ENCODE measurements at places on chromosomes 12 and 14.

DNA sequence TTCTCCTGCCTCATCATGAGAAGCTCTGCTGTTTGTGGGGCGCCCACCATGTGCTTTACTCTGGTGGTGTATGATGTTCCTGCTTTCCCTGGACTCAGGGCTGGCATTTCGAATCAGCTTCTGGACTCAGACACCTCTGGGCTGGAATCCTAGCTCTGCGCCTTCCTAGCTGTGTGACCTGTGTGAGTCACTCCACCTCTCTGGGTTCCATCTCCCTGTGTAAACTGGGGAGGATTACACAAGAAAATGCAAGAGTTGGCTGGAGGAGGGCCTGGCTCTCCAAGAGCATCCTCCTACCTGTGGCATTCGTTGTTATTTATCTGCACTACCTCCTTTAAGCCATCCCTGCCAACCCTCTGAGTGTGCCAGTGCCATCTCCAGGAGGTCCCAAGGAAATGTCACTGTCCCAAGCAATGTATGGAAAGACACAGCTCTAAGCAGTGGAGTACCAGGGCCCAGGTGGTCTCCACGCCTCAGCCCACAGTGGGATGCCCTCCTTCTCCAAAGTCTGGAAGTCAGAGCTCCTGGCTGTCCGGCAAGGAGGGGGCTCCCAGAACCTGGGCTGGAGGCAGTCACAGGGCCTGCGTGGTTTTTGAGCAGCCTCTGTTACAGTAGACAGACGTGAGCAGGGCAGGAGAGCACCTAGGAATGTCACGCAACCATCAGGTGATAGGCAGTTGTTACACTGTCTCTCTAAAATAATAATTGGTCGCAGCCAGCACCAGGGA is 7.3 kb upstream of the TNFAIP2 start:
- peak; percentile 24 for DNase-seq

DNA sequence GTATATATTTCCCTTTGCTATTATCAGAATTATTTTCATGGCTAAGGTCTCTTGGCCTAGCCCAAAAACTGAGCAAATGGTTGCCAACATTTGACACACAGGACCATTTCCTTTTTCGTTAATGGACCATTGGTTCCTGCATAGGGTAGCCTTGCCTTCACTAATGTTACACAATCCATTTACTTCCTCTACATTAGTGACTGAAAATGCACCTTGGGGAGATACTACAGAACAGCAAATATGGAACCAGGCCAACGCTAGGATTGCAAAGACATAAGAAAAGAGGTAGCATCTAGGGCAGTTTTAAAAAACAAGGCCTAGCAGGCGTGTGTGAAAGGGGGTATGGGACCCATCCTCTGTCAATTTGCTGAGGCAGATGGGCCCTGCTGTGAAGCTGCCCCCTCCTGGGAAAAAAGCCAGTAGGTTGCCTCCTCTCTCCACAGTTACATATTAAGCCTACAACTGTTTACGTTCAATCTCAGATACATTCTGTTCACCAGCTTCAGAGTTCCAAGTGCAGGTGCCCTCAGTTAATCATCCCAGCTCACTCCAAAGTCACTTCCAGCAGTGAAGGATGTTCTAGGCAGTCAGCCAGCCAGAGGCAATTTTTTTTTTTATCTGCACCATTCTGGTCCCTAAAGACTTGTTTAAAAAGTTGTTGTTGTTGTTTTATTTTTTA is 15.0 kb downstream of the AQP6 start:
- no peak for DNase-seq

- DNase-seq, result no peak
Observed at GRCh38 chr12:54299515-54300224, 1.1 kb downstream of the NFE2 start.

DNA sequence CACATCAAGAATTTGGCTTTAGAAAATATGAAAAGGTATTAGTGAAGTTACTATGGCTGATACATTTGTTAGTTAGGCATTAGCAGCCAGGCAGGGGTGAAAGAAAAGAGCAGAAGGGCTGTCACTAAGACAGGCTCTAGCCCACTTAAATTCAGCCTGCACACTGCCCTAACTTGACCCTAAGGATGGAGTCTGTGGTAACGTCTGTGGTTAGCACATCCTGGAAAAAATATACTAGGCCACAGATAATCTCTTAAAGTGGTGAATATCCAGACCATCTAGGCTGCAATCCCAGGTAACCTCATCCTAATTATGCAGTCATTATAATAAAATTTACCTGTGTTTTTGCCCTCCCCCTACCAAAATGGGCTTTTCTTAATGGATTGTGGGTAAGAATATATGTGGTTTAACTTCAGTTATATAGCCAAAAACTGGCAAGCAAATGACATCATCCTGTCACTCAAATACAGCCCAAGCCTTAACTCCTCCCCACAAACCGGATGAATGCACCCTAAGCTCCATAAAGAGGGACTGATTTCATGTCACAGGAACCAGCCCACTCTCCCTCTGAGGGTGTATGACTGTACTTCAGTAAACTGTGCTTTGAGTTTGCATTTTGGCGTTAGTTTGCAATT is 440.9 kb downstream of the LRFN5 start:
- DNase-seq, result no peak

All from mammary epithelial cell (primary cell).